ENCODE measurements at places on chromosomes 12 and 14.

- no peak for DNase-seq
Observed at GRCh38 chr14:34179727-34180126, 228.9 kb upstream of the EGLN3 start.

GRCh38 chr12:54411391-54412241, 7.5 kb downstream of the ITGA5 start:
- DNase-seq = peak; percentile 97

DNA sequence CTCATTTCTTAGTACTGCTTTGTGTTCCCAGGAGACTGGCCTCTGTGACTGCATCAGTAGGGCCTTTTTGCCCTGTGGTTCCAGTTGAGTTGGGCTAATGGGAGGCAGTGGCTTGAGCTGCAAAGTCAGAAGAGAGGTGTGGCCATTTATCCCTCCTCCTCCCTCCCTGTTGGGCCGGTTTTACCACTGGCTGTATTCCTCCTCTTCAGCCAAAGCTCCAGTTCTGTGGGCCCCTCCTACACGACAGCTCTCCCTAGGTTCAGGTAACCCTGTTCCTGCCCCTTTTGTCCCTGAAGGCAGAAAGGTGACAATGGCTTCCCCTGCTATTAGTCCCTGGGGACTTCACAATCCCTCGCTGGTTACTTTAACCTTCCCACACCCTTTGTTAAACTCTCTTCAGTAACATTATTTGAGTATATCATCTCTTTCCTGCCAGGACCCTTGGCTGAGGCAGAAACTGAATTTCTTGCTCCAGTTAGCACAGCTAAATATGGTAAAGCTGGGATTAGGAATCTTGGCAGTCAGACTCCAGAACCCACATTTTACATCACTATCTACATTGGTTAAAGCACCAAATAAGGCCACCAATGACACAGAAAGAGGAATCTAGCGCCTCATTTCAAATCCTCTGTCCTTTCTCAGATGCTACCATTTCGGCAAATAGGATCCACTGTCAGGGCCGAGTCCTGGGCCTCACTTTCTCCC, 121.9 kb upstream of the SLC35F4 start:
- DNase-seq = no peak

DNA sequence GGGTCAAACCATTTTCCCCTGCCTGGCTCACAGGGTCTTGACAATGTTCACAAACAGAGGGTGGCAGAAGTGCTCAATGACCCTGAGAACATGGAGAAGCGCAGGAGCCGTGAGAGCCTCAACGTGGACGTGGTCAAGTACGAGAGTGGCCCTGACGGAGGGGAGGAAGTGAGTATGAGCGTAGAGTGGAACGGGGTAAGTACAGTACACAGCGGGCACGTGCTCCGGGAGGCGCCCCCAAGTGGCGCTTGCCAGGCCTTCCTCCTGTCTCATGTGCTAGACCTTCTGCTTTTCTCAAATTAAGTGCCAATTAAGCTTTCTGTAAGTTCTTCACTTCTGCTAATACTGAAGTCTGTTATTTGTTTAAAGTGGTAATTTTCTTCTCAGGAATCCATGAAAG, 35.9 kb downstream of the XRCC3 start:
- peak; percentile 28 for DNase-seq

DNA sequence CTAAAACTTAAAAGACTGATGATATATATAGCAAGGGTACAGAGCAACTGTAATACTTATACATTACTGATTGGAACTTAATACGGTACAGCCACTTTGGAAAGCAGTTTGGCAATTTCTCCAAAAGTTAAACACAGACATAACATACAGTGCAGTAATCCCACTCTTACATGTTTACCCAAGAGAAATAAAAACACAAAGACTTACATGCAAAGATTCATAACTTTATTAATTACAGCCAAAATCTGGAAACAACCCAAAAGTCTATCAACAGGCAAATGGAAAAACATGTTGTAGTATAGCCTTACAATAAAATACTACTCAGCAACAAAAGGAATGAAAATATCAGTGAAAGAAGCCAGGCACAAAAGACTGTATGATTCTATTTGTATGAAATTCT, 84.6 kb downstream of the GARIN6 start:
- DNase-seq = no peak

DNA sequence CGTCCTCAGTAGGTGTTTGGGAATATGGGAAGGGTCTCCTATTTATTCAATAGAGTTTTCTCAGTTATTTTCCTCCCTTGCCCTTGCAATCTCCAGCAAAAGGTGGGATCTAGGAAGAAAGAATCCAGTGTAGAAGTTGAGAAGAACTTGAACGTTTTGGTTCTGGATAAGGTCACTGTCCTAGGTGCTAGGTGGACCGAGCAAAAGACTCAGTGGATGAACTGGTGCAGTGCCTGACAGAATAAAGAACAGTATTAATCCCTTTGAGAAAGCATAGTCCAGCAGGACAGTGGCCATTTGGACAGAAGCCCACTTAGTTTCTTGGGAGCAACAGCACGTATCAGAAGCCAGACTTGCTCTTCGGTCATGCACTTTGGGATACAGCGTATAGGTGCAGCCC, 32.7 kb upstream of the LRTM2 start:
- DNase-seq = no peak
